ENCODE measurements at places on chromosomes 6 and 20. TPM values are rescaled to one million over a fixed set of nuclear protein-coding genes. Genes with fewer than 3 reads are reported as not detected.

DNA sequence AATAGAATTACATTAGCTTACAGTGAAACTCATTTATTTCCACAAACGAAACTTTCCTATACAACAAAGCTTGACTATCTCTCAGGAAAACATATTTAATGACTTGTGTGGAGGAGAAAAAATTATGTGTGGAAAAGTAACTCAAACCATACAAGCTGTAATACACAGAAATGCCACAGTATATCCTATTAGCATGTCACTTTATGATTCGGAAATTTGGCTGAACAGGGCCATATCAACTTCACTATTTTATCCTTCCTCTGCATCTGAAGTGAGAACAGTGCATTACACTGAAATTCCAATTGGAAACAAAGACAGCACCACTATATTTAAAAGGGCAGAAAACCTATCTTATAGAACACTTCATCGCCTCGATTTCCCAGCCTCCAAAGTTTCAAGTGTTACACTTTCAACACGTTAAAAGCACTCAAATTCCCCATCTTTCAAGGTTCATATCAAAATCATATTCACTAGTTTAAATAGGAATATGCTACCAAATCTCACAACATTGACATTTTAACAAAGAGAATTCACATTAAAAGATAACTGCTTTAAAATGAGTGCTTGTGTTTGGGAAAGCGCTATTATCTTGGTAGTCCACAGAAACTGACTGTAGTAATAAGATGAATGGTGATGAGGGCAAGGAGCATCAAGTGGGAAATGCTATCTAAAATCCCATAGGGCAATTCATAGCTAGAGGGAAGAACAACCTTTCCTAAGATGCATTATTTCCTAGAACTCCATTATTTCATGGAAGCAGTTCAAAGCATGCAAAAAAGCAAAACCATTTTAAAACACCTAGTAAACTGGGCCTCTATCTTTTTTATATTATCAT lies 1.8 kb downstream of the REV3L start:
- no peak for DNase-seq

- DNase-seq = no peak
These were observed 94.3 kb downstream of the INSM1 start for GRCh38 chr20:20462185-20462584.

GRCh38 chr20:881051-881782 lies 34.9 kb downstream of the ANGPT4 start:
- DNase-seq = no peak

GRCh38 chr6:161143663-161144430 lies 130.0 kb downstream of the AGPAT4 start:
- peak; percentile 46 for DNase-seq

DNA sequence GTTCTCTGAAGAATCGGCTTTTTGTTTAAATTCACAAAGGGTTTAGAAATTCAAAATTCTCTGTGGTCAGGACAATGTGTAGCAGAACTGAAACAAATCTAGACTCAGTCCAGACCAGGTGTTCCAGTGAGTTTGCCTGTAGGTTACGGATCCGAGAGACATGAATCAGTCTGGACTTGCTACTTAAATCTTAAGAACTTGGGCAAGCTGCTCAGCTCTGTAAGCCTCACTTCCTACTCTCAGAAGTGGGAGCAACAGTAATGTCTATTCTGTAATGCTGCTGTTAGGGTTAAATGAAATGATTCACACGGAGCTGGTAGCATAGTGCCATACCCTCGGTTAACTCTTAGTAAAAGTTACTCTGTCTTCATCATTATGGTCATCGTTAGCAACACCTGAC lies 37.7 kb downstream of the HECA start:
- no peak for DNase-seq

Gene C6orf58
- not detected for total RNA-seq

Gene SIRPB2
- 2.9 TPM for total RNA-seq

Measured in vagina (tissue), 2 donors.